ENCODE measurements at places on chromosomes 3 and 15.

GRCh38 chr3:130386604-130387263, 41.3 kb downstream of the COL6A5 start:
- no peak for DNase-seq

DNA sequence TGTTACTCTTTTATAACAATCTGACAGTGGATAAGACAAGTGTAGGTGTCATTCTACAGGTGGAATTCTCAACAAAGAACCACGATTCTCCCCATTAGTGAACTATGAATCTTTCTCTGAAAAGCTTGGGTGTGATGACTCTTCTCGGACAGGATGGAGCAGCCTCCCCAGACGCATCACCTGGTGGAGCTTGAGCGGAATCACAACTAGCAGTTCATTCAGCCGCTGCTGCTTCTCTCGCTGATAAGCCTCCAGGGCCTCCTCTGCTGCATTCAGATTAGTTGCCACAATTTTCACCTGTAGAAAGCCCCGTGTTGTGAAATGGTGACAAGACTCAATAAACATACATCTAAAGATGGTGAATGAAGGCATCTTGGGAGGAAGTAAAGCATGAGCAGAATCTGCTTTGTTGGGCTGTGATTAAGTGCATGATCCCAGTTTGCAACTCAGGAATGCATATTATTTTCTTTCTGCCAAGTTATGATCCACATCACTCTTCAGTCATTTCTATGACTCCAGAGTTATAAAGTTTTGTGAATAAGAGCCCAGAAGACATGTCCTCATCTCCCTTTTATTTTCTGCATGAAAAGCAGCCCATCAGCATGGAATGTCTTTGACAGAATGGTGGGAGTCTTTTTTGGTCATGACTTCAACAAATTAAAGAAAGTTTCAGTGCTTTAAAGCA, 93.6 kb downstream of the BOC start:
- no peak for DNase-seq

DNA sequence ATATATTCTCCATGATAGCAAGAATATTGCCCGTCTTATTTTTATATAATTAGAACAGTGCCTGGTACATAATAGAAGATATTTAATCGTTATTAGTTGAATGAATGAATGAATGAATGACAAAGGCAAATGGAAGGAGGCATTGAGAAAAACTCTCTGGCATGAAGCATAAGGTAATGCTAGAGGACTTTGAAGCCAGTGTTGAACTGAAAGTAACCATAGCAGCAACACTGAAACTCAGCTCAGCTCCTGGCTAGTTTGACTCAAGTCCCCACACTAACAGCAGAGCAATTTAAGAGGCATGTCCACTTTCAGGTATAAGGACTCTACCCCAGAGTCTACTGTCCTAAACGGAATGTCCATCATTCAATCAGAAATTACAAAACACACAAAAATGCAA, 227.0 kb downstream of the CPNE4 start:
- DNase-seq: no peak

DNA sequence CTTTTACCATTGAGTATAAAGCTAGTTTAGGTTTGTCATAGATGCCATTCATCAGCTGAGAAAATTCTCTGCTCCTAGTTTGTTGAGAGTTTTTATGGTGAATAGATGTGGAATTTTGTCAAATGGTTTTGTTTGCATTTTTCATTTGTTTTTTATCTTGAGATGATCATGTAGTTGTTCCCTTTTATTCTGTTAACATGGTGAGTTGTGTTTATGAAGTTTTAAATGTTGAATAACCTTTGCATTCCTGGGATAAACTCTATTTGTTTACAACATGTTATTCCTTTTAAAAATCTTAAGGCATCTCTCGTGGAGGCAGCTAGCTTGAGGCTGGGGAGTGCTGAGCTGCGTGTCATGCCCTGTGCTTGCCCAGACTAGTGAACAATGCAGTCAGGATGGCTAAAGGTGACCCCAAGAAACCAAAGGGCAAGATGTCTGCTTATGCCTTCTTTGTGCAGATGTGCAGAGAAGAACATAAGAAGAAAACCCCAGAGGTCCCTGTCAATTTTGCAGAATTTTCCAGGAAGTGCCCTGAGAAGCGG, 48.5 kb downstream of the ANAPC13 start:
- DNase-seq: no peak

All from activated gamma-delta T cell treated with Interleukin-2 at 50 U/mL for 16 hours (primary cell).